ENCODE measurements at places on chromosomes 12 and 14.

DNA sequence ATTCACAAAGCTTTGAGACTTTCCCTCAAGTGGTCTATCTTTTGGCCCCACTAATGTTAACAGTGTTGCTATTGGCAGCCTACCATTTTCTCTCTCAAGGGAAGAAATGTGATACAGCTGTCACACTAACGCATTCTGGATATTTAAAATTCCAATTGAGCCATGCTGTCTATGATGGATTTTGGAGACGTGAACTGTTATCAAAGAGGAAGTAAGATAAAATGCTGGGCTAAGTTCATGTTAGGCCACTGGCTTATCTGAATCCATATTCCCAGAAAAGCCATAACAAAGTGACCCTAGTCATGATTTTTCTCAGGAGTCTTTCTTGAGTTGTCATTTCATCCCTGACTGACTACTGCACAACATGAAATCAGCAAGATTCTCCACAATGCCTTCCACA is 200.2 kb downstream of the PHLDA1 start:
- no peak for DNase-seq

GRCh38 chr12:92603741-92604432 is 98.9 kb upstream of the PLEKHG7 start:
- peak; percentile 29 for DNase-seq

GRCh38 chr12:24134092-24134491 is 184.6 kb upstream of the SOX5 start:
- no peak for DNase-seq

GRCh38 chr12:124248941-124249825 is 45.7 kb upstream of the RFLNA start:
- no peak for DNase-seq

DNA sequence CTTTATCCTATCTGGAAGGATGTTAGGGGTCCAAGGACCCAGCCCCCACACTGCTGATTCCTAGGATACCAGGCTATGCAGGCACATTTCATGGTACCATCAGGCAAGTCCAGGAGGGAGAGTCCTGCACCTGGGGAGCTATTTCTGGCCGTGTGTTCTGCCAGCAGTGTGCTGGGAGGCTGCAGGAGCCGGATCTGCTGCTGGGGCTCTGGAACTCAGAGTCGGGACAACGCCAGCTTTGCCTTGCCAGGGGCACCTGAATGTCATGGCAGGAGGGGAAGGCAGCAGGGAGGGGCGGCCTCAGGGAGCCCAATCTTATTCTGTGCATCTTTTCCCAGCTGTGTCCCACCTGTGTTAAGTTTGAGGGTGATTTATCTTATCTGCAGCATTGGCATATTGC is 17.8 kb downstream of the SRRM4 start:
- no peak for DNase-seq

- DNase-seq = no peak
Observed at GRCh38 chr12:131505561-131505960, 205.3 kb upstream of the SFSWAP start.

GRCh38 chr14:21309238-21309636 is 29.4 kb downstream of the RPGRIP1 start:
- DNase-seq = no peak

GRCh38 chr12:30913323-30913722 is 13.2 kb upstream of the TSPAN11 start:
- no peak for DNase-seq

DNA sequence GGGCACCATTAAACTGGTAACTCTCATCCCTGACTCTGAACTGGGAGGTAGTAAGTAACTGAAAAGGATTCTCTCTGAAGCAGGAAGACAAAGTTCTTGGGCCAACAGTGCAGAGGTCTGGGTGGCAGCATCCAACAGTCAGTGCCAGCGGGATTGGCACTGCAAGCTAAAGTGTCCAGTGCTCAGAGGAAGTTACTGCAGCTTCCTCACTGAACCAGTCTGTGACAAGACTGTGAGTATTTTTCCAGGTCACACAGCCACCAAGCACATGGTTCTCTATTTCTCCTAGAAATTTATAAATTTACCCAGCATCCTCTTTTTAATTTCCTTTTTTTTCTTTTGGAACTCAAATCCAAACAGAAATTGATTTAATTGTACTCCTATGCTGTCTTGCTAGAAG is 81.6 kb upstream of the FAR2 start:
- no peak for DNase-seq

GRCh38 chr12:123264642-123265041 is 7.0 kb downstream of the CDK2AP1 start:
- DNase-seq = no peak

GRCh38 chr14:74583689-74584434 is 28.2 kb downstream of the LTBP2 start:
- peak; percentile 48 for DNase-seq

GRCh38 chr14:51750542-51750941 is 98.8 kb downstream of the FRMD6 start:
- no peak for DNase-seq

GRCh38 chr14:59240356-59240755 is 51.9 kb downstream of the DAAM1 start:
- no peak for DNase-seq

GRCh38 chr14:25508845-25509244 is 458.9 kb upstream of the STXBP6 start:
- no peak for DNase-seq

DNA sequence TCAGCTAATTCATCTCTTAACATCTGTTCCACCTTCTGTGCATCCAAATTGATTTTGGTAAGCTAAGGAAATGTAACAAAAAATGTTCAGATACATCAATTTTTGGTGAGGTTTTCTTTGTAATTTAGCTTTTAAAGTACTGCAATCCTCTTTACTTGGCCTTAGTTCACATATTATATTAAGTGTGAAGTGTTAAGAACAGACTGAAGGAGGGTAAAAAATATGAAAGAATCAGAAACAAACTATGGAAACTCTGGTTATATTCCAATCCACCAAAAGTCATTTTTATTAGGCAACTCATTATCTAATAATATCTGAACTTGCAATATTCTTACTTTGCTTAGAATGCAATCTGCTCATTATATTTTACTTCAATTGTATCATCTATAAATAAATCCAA is 49.1 kb downstream of the CEP290 start:
- DNase-seq = no peak

- DNase-seq = peak; percentile 26
Observed at GRCh38 chr14:76810953-76811400, 1.7 kb downstream of the ANGEL1 start.

- DNase-seq = no peak
Observed at GRCh38 chr12:27575762-27576118, 51.7 kb downstream of the PPFIBP1 start.

- DNase-seq = peak; percentile 4
Observed at GRCh38 chr14:33475623-33476022, 475.3 kb downstream of the EGLN3 start.

DNA sequence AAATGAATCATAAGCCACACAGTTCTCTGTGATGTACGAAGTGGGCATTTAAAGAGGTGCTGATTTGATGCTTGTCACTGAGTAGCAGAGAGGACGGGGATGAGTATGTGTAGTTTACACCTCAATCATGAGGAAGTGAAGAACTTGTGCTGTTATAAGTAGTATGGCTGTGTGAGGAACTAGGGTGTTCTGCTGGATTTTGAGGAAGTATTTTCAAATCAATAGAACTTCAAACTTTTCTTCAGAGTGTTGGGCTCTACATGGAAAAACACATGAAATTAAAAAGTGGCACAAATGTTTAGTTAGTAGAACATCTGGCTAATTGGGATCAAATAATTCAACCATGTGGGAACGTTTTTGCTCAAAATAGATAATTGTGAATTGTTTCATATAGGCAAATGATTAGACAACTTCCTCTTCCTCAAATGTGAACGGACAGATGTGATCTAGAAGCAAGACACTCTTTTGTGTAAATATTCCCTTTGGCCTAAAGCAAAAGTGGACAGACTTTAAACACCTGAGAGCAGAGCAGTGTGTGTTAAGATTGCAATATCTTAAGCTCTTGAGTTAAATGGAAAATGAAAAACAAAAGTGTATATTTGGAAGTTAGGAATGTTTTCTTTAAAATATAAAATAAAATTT is 168.5 kb downstream of the NAV3 start:
- DNase-seq = no peak

DNA sequence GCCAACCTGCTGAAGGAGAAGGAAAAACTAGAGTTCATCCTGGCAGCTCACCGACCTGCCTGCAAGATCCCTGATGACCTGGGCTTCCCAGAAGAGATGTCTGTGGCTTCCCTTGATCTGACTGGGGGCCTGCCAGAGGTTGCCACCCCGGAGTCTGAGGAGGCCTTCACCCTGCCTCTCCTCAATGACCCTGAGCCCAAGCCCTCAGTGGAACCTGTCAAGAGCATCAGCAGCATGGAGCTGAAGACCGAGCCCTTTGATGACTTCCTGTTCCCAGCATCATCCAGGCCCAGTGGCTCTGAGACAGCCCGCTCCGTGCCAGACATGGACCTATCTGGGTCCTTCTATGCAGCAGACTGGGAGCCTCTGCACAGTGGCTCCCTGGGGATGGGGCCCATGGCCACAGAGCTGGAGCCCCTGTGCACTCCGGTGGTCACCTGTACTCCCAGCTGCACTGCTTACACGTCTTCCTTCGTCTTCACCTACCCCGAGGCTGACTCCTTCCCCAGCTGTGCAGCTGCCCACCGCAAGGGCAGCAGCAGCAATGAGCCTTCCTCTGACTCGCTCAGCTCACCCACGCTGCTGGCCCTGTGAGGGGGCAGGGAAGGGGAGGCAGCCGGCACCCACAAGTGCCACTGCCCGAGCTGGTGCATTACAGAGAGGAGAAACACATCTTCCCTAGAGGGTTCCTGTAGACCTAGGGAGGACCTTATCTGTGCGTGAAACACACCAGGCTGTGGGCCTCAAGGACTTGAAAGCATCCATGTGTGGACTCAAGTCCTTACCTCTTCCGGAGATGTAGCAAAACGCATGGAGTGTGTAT is 2.4 kb downstream of the FOS start:
- DNase-seq = no peak

- DNase-seq = peak; percentile 18
Observed at GRCh38 chr12:100267603-100268281, 765 bp downstream of the SCYL2 start.

DNA sequence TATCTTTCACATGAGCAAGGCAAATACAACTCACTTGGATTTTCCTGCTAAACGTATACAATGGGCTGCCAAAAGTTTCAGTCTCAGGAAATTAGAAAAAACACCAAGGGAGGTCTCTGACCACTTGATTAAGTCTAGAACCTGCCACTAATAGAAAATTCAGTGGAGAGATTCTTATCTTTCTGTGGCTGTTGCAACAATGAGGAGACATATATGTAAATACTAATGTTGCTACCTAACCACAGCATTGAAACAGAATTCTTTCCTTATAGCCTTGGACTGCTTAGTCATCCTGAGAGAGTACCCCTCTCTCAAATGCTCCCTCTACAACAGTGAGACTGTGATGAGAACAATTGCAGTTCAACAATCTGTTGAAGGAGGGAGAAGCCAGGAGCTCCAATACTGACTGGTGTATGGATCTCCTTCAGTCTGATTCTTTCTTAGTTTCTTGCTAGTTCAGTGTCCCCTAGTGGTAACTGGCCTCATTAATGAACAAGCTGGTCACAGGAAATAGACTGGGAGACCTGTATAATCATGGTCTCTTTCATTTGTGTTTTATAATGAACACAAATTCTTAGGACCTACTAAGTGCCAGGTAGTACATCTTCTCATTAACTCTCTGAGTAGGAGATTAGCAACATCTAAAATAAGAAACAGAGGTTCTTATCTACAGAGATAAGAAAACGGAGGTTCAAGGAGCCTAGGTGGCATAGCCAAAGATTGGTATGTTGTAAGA is 164.5 kb downstream of the SLC38A4 start:
- no peak for DNase-seq

DNA sequence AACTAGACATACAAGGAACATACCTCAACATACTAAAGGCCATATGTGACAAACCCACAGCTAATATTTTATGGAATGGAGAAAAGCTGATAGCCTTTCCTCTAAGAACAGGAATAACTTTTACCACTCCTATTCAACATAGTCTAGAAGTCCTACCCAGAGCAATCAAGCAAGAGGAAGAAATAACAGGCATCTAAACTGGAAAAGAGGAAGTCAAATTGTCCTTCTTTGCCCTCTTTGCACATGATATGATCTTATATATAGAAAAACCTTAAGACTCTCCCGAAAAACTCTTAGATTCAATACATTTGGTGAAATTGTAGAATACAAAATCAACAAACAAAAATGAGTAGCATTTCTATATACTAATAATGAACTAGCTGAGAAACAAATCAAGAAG is 110.0 kb downstream of the ATP23 start:
- no peak for DNase-seq

GRCh38 chr12:111467092-111467856 is 61.6 kb downstream of the SH2B3 start:
- DNase-seq = no peak

- no peak for DNase-seq
Observed at GRCh38 chr12:110930348-110931314, 10.3 kb upstream of the MYL2 start.

DNA sequence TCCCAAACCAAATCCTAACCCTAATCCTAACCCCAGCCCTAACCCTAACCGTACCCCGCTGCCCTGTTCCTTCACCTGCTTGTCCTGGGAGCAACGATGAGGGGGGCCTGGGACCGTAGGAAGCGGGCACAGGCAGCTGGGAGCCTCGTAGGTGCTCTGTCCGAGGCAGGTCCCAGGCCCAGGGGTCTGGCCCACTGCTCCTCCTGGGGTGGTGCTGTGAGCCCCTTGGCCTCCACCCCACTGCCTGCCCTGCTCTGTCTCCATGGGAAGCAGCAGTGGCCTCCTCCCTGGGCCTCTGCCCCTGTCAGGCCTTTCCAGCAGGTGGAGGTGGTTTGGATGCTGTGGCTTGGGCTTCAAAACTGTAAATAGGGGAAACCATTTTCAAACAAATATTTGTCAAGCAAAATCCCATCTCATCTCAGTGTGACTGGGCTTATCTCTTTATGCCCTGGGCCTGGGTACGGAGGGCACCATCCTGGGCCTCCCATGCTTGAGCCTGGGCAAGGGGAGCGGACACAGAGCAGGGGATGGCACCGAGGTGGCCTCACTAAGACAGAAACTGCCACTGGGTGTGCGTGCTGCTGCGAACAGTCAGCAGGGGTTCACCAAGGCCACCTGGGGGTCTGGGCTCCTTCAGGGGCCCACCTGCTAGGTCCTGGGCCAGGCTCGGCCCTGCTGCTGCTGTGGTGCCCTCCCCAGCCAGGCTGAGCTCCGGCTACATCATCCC is 3.7 kb upstream of the BEGAIN start:
- no peak for DNase-seq

GRCh38 chr12:50032515-50032853 is 7.2 kb upstream of the RACGAP1 start:
- no peak for DNase-seq

DNA sequence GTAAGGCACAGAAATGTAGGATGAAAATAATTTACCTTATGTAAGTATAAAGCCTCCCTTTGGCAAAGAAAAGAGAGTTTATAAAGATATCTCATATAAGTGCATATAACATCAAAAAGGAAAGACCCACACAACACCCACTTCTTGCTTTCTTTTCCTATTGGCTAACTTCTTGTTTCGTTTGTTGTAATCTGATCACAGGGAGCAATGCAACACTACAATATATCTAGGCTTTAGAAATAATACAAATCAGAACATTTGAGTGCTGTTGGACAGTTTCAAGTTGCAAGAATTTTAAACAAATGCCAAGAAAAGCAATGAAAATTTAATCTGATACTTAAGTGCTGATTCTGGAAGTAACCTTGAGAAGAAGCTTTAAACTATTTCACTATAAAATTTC is 1.3 kb downstream of the FGD6 start:
- DNase-seq = no peak
